ENCODE measurements at places on chromosomes 7 and 10.
A peak's percentile ranks its signal among the peaks of the same experiment; 100 is the strongest.

- DNase-seq = no peak
These were observed 16.3 kb upstream of the THSD7A start for GRCh38 chr7:11848251-11848650.

GRCh38 chr7:99839287-99840021 is 11.6 kb downstream of the CYP3A43 start:
- DNase-seq = peak; percentile 21

DNA sequence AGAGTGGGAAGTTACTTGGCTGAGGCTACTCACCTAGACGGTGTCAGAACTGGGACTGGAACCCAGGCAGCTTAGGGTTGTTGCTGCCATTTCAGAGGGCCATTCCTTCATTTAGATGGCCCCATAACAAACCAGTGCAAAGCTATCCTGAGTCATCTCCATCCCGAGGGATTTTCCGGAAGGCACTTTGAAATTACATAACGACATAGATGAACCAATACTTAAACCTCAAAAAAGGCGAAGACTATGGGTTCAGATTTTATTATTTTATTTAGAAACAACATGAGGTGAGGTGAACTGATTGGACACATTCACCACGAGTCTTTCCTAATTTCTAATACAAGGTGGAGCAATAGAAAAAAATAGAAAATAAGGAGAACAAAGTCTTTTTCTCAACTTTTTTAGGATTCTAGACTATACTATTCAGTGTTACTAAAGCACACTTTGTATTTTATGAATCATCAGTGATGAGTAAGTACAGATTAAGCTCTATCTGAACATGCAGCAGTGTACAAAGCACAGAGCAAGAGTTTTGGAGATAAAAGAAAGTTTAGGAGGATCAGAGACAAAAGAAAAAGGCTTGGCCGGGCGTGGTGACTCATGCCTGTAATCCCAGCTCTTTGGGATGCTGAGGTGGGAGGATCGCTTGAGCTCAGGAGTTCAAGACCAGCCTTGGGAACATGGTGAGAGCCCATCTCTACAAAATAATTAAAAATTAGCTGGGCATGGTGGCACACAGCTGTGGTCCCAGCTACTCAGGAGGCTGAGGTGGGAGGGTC is 79.5 kb upstream of the SVIL start:
- no peak for DNase-seq

- DNase-seq = no peak
These were observed 16.4 kb upstream of the FOXK1 start for GRCh38 chr7:4665661-4666060.

DNA sequence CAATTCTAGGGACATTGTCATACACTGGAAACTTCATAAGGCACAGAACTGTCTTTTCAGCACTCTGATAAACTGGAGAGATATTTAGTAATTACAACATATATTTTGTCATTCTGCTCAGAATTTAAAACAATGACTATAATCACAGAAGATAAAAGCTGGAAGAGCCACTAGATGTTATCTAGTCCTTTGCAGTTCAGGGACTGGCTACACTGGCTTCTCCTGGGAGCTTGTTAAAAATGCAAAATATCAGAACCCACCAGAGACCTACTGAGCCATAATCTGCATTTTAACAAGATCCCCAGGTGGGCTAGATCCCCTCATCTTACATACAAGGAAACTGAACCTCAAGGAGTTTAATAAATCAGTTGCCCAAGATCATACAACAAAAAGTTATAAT is 32.3 kb downstream of the IDE start:
- no peak for DNase-seq
